Activated T-helper 1 cell treated with anti-CD3 and anti-CD28 coated beads, Interleukin-2, amount 50 U/mL, for 16 hours (primary cell): ENCODE measurements at places on chromosomes 2 and 18.

- no peak for DNase-seq
These were observed 69.3 kb downstream of the FARP2 start for GRCh38 chr2:241425368-241425767.

- no peak for DNase-seq
These were observed 85.2 kb upstream of the HNMT start for GRCh38 chr2:137879121-137879520.

DNA sequence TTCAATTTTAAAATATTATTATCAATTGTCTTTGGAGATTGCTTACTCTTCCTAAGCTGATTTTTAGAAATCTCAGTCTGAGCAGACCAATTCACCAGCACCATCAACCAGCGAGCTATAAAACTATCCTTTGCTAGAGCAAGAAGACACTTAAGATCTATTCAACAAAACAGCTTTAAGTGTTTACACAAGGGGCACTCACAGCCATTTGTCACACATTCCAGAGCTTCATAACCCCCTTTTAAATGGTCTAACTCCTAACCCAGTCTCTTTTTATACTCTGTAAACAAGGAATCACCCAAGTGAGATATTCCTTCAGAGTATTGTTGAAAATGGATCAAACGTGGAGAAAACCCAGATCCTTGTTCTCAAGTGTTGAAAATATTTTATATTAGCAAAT is 1294.1 kb upstream of the CHAC2 start:
- DNase-seq, result no peak

DNA sequence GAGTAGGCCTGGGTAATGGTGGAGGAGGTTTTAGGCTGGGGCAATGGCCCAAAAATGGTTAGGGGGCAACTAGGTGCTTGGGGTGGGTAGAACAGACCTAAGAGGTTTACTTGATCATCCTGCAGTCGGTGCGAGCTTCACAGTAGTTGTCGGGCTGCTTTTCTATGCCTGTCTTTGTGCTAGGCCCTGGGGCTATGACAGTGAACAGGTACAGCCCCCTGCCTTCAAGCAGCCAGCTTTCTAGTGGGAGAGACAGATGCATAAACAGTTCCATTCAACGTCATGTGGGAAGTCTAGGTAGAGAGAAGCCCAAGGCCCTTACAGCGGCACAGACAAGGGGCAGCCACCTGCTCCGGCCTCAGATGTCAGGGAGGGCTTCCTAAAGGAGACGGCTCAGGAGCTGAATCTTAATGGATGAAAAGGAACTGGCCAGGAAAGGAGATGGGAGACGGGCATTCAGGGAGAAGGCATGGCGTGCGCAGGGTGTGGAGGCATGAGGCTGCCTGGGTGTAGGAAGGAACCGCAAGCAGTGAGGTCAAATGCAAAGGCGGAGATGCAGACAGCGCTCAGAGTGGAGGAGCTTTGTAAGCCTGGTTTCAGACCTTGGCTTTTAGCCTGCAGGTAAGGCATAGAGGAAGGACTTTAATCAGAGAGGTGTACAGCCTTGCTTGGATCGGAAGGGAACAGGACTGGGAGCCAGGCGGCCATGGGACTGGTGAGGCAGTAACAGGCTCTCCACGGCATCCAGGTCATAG is 6.0 kb downstream of the CTIF start:
- no peak for DNase-seq

DNA sequence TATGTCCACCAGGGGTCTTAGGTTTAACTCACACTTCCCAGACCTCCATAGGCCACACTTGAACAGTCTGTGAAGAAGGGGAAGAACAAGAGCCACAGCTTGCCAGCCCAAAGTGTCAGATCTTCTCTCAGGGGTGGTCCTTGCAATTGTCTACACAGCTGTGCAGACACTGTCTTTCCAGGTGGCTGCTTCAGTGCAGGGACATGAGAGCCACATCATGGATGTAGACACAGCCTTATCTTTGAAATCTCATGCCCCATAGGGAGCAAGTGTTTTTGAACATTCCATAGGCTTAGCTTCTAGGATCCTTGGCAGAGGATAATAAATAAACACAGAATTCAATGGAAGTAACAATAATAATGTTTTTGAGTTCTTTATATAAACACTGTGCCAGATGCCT is 6.7 kb downstream of the ZNF407 start:
- no peak for DNase-seq

GRCh38 chr18:72207280-72207679 is 336.9 kb downstream of the CBLN2 start:
- DNase-seq, result no peak

GRCh38 chr18:73621091-73621490 is 526.5 kb downstream of the FBXO15 start:
- no peak for DNase-seq

DNA sequence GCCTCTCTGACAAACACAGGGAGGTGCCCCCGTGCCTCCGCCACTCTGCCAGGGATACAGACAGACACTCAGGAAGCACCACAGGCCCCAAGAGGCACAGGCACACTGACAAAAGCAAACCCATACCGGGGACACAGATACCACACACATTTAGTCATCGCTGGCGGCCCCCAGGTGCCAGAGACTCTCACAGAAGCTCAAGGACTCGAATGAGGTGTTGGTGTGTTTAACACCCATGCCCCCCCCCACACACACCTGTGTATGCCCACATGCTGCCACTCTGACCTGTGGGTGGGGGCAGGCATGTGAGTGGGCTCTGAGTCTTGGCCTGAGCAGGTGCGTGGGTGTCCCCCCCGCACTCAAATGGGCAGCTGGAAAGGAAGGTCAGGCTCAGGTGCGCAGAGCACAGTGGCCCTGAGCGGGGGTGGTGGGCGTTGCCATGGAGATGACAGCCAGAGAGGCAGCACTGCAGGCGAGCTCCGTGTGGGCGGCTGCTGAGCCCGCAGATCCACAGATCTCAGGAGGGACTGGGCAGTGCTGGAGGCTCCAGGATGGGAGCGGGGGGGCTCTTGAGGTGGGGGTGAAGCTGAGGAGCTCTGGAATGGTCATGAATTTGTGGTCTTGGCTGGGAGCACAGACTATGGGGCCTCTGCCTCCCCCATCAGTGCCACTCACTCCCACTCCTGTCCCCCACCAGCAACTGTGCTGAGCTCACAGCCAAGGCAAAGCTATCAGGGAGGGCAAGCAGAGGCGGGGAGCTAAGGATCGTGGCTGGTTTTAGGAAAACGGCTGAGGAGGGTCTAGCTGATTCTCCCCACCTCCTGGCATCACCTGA is 73.9 kb upstream of the TAF1B start:
- DNase-seq, result no peak

DNA sequence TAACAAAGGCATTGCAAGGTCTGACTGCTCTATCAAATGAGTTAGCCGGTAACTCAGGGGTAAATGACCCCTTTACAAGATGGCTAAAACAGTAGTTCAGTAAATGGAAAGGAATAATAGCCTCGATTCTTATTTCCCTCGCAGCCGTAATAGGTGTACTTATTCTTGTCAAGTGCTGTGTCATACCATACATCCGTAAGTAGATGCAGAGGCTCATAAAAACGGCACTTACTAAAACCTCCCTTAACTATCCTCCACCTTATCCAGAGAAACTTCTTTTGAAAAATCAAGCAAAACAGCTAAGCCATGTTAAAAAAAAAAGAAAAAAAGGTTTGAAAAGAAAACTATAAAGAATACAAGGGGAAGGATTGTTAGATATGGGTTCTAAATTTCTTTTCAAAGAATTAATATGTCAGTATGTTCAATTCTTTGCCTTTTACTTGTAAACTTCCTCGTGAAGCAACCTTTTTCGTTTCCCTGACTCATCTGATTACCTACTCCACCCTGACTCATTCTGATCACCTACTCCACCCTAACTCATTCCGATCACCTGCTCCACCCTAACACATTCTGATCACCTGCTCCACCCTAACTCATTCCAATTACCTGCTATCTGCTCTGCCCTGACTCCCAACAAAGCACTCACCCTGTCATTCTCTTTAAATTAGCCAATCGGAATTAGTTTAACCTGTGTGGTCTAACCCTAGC is 127.5 kb downstream of the SPAG16 start:
- no peak for DNase-seq

GRCh38 chr2:168573128-168573903 is 117.2 kb downstream of the CERS6 start:
- DNase-seq, result no peak

GRCh38 chr2:241835611-241836010 is 23.1 kb downstream of the PDCD1 start:
- no peak for DNase-seq

DNA sequence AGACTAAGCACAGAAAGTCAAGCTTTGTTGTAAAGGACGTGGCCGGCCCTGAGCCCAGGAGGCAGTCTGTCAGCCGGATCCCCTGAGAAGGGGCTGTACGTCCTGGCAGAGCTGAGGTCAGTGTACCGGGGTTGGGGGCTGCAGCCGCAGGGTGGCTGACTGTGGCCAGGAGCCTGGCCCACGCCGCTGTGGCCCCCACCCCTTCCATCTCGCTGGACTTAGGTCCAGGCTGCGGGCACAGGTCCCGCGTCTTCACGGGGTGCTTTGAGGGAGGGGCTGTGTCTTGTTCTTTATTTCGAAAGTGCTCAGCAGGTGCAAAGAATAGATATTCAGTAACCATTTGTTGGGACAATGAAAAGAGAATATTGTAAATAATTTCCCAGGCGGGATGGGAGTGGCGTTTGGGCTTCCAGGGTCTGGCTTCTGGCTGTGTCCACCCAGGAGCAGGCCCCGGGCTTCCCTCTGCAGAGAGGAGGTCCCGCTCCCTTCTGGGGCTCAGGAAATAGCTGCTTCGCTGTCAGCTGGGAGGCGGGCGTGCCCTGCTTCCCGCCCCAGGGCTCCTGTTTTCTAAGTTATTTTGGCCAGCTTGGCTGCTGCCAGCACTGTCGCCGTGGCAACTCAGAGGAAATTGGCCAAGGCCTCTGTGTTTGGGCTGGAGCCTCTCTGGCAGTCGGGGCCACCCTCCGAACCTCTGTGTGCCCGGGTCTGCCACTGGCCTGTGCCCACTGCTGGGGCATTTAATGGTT is 7.4 kb downstream of the NFATC1 start:
- no peak for DNase-seq

GRCh38 chr2:220442012-220442411 is 814.6 kb downstream of the SLC4A3 start:
- no peak for DNase-seq

GRCh38 chr18:29056800-29057199 is 879.9 kb upstream of the CDH2 start:
- DNase-seq, result no peak

DNA sequence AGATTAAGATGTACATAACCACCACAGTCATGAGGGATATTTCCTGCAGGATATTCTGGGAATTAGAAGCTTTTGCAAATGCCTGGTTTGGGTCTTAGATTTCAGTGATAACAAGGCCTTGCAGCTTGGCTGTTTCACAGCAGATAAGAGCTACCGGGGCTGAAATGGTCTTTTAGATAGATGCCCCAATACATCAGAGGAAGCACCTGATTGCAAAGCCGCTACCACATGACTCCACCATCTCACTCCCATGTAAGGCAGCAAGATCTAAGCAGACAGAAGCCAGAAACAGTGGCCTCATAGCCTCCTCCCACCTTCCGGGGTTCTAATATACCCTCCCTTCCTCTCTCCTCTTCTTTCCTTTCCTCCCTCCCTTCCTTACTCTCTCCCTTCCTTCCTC is 31.1 kb upstream of the EPG5 start:
- no peak for DNase-seq

DNA sequence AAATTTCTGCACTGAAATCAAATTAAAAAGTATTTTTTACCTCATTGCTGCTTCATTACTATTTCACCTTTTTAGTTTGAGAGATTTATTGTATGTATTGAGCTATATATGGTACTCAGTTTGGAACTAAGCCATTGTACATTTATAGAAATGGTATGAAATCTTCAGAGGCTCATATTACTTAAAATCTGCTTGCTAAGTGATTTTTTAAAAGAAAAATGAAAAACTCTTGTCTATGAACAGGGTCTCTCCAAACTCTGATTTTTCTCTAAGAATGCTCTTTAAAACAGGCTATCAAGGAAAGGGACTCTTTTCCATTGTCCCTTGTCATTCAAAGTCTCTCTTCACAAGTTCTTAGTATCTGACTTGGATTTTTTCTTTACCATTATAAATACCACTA is 31.8 kb downstream of the C1D start:
- DNase-seq, result no peak

DNA sequence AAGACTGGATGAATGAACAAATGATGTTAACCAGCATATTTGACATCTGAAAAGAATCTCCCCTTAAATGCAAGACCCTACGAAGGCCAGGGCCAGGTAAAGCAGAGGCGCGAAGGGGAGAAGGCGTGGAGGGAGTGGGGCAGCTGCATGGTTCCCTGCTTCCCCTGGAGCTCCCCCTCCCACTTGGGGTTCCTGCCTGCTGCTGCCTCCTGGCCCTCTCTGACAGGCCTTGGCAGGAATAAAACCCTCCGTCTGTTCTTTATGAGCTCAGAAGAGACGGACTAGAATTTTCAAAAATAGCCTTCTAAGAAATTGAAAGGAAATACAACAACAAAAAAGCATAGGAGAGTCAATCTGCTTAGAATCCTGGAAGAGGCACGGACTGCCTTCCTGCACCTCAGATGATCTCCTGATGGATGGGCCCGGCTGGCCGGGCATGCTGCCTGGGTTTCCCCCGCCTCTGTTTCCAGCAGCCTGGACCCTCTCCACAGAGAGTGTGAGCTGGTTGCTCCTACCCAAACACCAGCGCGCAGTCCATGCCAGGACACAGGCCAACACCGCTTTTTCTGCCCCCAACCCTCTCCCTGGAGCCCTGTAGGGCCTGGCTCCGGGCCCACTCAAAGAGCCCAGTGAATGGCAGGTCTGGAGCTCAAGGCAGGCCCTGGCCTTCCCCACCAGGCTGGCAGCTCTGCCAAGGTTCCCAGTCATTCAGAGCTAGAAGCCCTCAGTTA is 23.9 kb downstream of the CFAP65 start:
- no peak for DNase-seq

DNA sequence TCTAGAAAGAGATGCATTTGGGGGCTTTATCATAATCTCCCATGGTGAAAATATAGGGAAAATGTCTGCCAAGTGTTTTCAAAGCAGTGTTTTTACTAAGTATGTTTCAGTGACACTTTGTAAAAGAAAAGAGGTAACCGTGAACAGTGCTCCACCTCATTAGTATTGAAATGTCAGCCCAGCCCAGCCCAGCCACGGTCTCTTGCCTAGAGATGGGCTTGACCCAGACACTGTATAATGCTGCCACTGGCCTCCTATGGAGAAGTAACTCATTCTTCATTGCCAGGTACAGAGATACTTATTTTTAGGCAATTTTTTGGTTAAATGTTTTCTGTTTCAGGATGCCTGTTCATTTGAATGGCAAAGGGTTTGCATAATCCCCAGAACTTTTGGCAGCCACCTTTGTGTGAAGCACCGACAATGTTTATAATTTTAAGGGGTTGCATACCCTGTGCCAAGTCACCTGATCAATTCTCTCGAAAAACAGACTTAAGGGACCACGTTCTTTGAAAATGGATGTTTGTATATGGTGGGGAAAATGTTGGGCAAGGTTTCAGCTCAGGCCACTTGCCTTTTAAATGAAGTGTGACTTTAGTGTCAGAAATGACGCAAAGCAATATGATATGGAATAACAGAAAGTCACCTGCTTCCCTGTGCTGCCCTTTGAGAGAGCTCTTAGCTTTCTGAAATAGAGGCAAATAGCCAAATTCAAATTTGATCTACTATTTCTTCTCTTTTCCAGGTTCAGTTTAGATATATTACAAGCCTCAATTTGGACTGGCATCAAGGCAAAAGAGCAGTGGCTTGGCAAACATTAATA is 314.5 kb upstream of the RGPD4 start:
- DNase-seq, result no peak

- no peak for DNase-seq
These were observed 104.4 kb upstream of the SLC8A1 start for GRCh38 chr2:40556293-40556692.

- no peak for DNase-seq
These were observed 100.2 kb downstream of the ANKRD44 start for GRCh38 chr2:197210430-197210829.
